NCI-H1436 treated with DMSO at 0.1 percent for 48 hours (cell line): ENCODE measurements at places on chromosomes 3 and 15.

DNA sequence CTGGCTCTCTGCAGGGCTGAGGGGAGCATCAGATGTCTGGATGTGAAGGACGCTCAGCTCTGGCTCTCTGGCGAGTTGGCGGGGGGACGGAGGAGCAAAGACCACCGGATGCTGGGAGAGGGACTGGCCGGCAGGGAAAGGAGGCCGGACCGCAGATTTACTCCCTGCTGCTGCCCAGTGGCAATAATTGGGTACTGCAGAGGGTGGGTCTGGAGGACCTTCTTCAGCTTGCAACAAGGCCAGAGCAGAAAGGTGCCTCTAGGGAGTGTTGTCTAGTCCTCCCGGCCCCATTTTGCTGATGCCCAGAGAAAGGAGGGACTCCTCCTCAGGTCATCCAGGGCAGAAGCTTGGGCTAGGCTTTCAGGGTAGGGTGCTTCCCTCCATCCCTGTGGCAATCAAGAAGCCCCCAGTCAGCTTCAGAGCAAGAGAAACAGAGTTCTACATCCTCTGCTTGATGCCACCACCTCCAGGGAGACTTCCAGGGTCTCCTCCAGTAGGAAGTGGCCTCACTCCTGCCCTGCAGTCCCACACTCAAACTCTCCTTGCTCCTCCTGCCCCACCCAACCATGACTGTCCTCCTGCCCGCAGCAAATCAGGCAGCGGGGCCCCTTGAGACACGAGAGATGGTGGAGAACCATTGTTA is 20.3 kb upstream of the CSPG4 start:
- DNase-seq: no peak

DNA sequence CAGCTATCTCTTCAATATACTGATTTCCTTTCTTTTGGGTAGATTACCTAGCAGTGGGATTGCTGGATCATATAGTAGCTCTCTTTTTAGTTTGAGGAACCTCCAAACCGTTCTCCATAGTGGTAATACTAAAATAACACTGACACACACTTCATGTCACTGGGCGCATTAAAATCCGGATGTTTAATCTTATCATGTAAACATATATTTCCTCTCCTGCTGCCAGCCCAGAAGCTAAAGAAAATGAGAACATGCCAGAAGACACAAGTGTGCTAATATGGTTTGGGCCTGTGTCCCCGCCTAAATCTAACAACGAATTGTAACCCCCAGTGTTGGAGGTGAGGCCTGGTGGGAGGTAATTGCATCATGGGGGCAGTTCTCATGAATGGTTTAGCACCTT is 23.6 kb upstream of the KCNMB2 start:
- DNase-seq: no peak

GRCh38 chr3:189204167-189204866 is 32.5 kb downstream of the TPRG1 start:
- no peak for DNase-seq

DNA sequence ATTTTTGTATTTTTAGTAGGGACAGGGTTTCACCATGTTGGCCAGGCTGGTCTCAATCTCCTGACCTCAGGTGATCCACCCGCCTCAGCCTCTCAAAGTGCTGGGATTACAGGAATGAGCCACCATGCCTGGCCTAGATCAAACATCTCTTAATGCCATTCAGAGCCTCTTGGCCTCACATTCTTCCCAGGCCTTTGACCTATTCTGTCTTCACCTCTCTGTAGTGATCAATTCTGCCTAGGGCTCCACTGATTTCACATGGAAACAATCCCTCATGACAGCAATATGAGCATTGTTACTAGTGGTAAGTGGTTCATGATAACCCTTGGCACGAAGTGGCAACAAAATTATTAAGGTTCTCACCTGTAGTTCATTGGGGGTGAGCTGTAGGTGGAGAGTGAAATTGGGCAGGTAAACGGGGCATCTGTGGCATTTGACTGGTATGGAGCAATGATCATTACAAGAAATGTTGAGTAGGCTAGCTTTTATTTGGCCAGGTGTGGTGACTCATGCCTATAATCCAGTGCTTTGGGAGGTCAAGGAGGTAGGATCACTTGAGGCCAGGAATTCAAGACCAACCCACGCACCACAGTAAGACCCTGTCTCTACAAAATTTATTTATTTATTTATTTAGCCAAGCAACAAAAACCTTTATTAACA is 4.8 kb upstream of the ARPIN start:
- DNase-seq: no peak

GRCh38 chr15:35560870-35561269 is 14.9 kb upstream of the DPH6 start:
- no peak for DNase-seq

DNA sequence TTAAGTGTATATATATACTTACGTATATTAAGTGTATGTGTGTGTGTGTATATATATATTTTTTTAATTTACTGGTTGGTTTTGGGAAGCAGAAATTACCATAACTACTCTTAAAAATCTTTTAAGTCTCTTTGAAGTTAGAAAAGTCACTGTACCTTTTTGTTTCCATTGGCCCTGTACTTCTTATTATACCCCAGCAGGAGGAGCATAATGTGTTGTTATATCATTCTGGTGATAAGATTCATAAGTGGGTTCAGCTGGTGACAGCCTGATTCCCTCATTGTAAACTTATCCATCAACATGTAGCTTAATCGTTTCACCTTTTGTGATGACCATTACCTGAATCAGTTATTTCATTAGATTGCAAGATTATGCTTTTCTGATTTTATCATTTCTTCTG is 30.8 kb downstream of the MLH1 start:
- DNase-seq: no peak

- DNase-seq: no peak
Measured at GRCh38 chr15:99212406-99212805, 37.0 kb downstream of the TTC23 start.

GRCh38 chr3:126126286-126126685 is 42.4 kb upstream of the SLC41A3 start:
- DNase-seq: no peak
